ENCODE measurements at places on chromosomes 1 and 21.

GRCh38 chr1:217456261-217456660 is 174.6 kb downstream of the GPATCH2 start:
- no peak for DNase-seq

GRCh38 chr1:98870959-98871903 is 133.4 kb downstream of the PLPPR5 start:
- no peak for DNase-seq

- peak; percentile 70 for DNase-seq
Observed at GRCh38 chr1:204791453-204792353, 79.0 kb upstream of the NFASC start.

DNA sequence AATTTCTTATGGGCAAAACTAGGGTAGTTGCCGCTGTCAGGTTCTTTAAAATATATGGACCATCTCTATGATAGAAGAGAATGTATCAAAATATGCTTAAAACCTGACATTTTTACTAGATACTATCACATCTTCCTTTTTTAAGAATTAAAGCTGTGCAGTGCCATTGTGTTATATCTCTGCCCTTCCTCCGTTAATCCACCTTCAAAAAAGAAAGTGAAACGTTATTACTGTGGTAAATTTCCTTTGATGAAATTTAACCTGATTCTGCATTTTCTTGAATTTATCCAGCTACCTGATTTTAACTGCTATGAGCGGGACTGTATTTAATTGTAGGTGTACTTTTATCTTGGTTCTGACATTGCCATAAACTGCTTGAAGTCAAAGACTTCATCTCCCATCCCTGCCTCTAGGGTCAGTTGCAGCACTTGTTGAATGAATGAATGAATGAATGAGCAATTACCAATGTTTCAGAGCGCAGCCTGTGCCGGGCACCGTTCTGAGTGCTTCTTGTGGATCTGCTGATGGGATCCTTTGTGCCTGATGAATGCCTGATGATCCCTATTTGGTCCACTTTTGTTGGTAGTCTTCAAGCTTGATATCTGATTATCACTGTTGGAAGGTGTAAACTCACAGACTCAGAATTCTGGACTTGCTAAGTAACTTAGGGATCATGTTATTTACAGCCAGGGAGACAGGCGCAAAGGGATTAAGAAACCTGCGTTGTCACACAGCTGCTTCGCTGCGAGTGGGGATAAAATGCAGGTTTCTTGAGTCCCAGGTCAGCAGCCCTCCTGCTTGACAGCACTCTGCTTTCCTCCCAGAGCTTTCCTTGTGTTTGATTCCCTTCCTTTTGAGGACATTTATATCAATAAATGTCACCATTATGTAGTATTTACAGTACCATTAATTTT is 30.1 kb downstream of the SMYD2 start:
- no peak for DNase-seq

- no peak for DNase-seq
Observed at GRCh38 chr1:209010475-209011230, 572.9 kb upstream of the CAMK1G start.

GRCh38 chr1:206668351-206668750 is 16.4 kb upstream of the MAPKAPK2 start:
- no peak for DNase-seq

- no peak for DNase-seq
Observed at GRCh38 chr1:25990702-25991395, 7.0 kb downstream of the PAFAH2 start.

GRCh38 chr1:209411491-209411929 is 172.0 kb upstream of the CAMK1G start:
- no peak for DNase-seq

DNA sequence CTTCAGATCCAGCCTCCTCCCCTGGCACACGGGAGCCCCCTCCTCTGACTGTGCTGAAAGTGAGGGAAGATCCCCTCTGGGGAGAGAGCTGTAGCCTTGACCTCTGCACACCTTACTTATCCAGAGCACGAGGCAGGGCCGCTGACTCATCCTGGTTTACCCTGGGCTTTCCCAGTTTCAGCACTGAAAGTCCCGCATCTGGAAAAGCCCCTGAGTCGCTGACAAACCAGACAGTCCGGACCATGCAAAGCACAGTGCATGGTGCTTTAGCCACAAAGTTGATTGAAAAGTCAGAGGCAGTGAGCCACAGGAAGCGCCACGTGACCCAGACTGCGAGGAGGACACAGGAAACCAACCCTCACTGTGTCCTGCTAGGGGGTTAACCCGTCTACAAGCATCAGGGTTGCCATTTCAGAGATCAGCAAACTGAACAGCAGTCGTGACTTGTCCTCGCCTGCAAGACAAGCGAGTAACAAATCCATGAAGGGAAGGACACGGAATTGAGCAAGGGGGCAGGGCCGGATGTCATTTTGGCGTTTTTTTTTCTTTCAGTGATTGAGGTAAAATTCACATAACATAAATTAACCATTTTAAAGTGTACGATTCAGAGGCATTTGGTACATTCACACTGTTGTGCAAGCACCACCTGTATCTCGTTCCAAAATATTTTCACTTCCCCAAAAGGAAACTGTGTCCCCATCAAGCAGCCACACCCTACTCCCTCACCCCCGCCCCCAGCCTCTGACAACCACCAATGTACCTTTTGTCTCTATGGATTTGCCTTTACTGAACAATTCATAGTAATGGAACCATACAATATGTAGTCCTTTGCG is 19.9 kb upstream of the IFNGR2 start:
- DNase-seq = no peak

DNA sequence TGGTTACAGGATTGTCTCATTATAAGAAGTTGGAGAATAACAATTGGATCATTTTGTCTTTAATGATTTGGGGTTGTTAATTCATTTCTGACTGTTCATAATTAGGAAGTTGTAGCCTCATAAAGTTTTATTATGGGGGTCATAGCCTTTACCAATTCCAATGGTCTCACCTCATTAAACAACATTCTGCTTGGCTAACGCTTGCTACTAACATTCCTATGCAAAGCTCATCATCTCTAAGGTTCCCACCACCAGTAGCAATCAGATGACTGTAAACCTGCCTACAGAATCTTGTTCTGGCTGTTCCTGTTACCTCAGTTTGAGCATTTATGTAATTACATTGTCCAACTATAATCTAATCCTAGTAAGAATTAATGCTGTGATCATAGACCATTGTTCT is 60.2 kb downstream of the ODF2L start:
- DNase-seq = no peak

- DNase-seq = no peak
Observed at GRCh38 chr1:214707306-214708087, 104.5 kb downstream of the CENPF start.

- DNase-seq = peak; percentile 82
Observed at GRCh38 chr1:40951943-40952743, 27.4 kb upstream of the CTPS1 start.

All from HuH-7 (cell line).